Cortex of kidney (tissue), 1 donor: ENCODE measurements at places on chromosomes 2 and 18.

DNA sequence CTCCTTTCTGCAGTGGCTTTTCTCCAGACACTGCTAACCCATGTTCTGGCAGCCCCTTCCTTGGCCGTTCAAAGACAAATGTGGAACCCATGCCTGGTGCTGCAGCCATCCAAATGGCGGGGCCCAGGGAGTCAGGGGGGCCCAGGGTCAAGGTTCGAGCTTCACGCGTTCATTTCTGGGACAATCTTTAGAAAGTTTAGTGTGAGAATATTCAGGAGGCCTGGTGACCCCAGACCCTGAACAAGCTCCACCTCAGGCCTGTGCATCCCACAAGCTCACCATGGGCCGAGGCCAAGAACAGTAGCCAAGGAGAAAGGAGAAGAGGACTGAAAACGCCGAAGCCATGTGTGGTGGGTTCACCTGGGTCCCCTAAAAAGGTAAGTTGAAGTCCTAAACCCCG, 54.4 kb downstream of the ANKMY1 start:
- DNase-seq = no peak

- no peak for DNase-seq
These were observed 1176.8 kb upstream of the GYPC start for GRCh38 chr2:125479143-125479636.

- DNase-seq = no peak
These were observed 40.9 kb upstream of the KCNG2 start for GRCh38 chr18:79756826-79757225.

- DNase-seq = no peak
These were observed 28.9 kb upstream of the CDH19 start for GRCh38 chr18:66632756-66633155.

DNA sequence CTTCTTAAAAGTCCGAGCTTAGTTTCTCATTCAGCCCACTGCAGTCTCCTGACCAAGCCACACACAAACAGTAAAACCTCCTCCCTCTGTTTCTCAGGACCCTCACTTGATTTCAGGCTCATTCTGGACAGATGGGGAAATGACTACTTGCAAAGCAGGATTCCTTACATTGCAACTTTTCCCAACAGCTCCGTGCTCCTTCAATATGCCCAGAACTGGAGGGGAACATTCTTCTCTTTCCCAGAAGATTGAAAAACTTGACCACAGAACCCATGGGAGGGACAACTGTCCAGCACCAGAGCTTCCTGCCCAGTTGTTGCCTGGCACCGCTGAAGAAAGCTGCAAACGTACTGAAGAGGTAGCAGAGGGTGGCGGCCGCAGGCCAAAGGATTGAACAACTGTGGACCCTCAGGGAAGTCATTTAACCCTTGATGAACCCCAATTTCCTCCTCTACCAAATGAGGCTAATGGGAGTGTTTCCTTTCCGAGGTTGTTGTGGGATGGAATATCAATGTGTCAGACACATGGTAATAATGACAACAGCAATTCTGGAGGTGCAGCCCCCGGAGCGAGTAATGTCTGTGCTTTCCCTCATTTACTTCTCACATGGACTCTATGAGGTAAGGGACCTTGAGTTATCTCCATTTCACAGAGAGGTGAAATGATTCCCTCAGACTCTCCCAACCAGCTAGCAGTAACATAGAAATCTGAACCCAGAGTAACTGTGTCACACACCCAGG, 25.0 kb downstream of the BCL11A start:
- no peak for DNase-seq

- DNase-seq = no peak
These were observed 73.3 kb downstream of the SH3BP4 start for GRCh38 chr2:235024931-235025773.
